ENCODE measurements at places on chromosomes 3 and 15.

DNA sequence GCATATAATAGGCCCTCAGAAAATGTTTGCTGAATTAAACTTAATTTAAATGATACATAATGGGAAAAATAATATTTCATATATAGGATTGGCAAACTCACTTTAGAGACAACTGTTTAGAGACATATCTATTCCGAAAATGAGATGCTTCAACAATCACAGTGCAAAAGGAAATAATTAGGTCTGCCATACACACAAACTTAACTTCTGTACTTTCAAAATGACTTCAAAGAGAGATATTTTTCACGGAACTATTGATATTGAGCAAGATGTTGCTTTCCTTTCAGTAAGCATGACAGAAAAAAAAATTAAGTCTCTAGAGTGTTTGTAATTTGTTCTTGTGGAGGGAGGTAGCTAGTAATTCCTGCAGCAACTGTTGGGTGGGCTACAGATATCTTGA lies 769.5 kb downstream of the TUSC7 start:
- no peak for DNase-seq

GRCh38 chr3:50179710-50180109 lies 11.7 kb upstream of the GNAT1 start:
- no peak for DNase-seq

DNA sequence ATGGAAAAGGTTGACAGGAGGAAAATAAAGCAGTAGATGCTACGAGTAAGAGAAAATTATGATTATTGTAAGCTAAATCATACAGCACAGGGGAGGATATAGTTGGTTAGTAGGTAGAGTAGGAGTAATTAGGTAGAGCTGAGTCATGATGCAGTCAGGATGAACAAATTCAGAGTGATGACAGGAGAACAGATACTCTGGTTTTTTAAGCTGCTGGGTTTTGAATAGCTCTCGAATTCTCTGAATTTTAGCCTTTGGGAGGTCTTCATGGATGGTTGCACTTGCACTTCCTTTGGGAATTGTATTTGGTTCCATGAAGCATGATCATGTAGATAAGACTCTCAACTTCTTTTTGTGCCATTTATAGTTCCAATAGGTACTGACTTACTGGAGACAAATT lies 96.2 kb downstream of the ECT2 start:
- no peak for DNase-seq

- no peak for DNase-seq
These were observed 4.5 kb upstream of the NANOGP8 start for GRCh38 chr15:35089551-35089950.

GRCh38 chr3:17398959-17399551 lies 343.4 kb downstream of the TBC1D5 start:
- no peak for DNase-seq

- DNase-seq: no peak
These were observed 196.5 kb upstream of the ZPLD1 start for GRCh38 chr3:102238362-102238761.

DNA sequence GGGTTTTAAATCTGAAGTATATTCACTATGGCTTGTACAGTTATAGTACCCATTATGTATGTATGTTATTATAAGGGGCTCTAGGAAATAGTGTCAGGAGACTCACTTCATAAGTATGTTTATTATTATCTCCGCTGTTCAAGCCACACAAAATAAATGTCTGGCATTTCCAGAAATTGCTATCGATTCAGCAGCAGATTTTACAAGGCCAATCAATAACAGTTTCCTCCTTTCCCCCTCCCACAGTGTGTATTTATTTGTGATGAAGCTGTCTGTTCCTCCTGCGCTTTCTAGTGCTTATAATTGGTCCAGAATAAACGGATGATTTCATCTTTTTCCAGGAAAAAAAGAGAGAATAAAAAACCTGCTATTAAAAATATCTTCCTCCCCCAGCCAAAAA lies 134.2 kb upstream of the LPP start:
- no peak for DNase-seq

- DNase-seq: no peak
These were observed 291.6 kb upstream of the TGFBR2 start for GRCh38 chr3:30314757-30315325.

GRCh38 chr3:45946875-45947274 lies 3.6 kb downstream of the CXCR6 start:
- DNase-seq: no peak

GRCh38 chr3:172101107-172101506 lies 61.7 kb downstream of the FNDC3B start:
- DNase-seq: no peak

DNA sequence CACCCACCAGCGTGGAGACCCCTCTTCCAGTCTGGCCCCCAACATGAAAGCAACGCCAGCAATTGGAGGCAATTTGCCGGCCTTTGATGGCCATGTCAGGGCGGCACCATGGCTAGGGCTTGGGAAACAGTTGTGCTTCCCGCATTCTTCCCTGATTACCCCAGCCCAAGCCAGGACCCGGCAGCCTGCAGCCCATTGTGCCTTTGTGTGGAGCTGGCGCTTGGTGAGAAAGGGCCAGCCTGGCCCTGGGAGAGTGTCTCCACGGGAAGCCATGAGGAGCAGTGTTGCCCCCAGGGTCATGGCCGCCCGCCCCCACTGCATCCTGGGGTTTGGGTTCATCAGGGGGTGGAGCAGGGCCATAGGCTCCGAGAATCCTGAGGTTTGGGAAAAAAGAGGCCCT lies 66.0 kb downstream of the DNAJB8 start:
- no peak for DNase-seq

DNA sequence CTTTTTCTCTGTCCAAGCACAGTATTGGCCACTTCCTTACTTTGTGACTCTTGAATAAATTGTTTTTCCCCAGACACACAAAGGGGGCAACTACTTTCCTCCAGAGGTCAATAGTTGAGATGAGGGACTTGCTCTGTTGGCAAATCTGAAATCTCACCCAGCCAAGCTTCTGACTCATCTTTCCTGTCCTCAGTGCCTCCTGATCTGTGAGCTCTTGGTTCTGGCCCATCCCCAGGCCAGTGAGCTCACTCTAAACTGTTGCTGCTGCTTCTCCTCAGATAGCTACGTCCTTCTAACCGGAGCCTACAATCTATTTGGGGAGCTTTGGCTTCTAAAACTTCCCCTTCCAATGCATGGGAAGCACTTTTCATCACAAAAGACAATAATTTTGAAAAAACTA lies 50.0 kb upstream of the NMD3 start:
- no peak for DNase-seq

- DNase-seq: no peak
These were observed 30.2 kb downstream of the ZBTB11 start for GRCh38 chr3:101646726-101647125.

DNA sequence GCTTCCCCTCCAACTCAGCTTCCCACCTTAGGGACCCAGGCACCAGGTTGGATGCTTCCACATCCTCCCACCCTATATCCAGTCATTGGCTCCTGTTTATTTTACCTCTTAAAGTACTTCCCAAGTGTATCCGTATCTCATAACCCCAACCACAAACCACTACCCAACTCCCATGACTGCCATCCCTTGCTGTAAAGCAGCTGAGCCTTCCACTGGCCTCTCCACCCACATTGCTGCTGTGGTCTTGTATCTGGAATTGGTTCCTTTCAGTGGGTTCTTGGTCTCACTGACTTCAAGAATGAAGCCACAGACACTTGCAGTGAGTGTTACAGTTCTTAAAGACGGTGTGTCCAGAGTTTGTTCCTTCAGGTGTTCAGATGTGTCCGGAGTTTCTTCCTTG lies 79.8 kb upstream of the HRH1 start:
- DNase-seq: no peak

DNA sequence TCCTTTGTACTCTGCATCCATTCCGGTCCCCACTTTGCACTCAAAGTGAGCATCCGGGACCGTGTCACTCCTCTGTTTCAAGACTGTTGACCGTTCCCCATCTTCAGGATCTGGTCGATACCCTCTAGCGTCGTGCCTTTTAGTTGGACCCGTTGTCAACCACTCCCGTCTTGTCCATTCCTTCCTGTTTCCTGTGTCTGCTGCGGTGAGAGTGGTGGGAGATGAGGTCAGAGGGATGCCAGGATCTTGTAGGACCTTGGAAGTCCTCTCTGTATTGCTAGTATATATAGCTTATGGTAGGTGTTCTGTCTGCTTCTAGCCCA lies 624 bp downstream of the BRK1 start:
- DNase-seq: no peak

DNA sequence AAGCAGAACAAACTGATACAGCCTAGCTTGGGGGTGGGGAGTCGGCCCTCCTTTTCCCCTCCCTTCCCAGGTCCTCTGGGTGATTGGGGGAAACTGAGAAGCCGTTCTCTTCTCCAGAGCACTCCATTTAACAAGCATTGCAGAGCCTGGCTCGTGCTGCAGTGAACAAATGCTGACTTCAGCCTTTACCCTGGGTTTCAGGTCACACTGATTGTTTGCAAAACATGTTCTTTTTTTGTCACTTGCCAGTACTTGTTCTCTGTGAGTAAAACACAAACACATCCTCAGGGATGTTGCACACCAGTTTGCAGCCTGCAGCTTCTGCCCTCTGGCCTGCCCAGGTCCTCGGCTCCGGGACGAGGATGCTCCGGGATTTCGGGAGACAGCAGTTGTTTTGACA lies 132.8 kb downstream of the PGPEP1L start:
- no peak for DNase-seq

- no peak for DNase-seq
These were observed 7.3 kb downstream of the TP63 start for GRCh38 chr3:189638276-189639031.

DNA sequence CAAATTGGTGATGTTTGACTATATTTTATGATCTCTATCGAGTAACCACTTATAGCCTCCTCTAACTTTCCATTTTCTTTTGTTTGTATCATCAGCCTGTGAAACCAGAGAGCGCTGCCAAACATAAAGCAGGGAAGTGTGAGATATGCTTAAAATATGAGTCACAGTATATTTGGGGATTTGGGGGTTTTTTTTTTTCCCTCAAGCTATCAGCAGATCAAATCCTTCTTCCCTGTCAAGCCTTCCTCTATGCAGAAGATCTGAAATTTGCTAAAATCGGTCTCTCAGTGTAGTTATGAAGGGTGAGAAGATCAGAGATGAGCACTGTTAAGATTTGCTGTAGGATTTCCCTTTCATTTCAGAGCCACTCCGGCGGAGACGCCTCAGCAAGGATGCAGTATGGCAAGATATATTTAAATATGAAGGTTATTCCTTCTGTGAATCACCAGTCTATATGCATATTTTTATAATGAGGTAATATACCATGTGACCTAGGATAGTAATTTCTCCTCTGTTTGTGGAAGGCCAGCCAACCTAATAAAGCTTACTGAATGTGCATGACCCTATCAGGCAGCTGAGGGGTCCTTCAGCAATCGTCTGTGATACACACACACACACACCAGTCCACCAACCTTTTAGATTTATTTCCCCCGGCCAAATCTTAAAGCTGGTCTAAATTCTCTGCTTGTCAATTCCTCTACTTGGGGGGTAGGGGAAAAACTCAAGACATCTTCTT lies 474.1 kb downstream of the FOXP1 start:
- no peak for DNase-seq

DNA sequence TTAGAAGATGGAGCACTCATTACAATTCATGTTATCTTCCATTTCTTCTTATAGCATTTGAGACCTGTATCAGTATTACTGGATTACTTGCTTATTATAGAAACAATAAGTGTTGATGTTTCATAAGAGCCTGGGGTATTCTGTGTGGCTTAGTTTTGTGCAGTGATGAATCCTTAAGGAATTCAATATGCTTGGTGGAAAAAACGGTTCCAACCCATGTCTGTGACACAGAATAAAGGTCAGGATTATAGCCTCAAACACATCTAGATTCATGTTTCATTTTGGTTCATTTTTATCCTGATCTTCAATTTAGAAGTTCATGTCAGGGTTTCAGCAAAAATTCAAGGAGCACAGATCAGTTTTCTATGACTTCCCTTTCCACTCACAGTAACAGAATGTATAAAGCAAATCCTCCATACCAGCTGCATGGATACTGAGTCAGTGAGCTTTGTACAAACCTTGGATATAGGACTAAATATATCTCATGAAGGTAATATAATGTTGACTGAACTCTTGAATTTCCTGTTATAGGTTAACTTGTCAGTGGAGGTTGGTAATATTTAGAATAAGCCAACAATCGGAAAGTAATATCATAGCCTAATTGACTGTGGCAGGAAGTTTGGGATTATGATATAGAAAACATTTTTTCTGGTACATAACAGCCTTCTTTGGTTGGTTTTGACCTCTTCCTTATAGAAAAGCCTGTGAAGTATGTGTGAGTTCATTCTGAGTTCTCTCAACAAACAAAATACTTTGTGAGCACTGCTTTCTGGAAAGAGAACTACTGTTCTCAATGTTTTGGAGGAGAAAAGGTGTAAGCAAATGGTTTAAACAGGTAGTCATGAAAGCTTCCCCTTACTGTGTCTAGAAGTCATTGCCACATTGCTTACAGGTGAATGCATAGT lies 218.2 kb upstream of the TPM1 start:
- no peak for DNase-seq

GRCh38 chr15:22892333-22892732 lies 53.9 kb downstream of the NIPA2 start:
- no peak for DNase-seq

DNA sequence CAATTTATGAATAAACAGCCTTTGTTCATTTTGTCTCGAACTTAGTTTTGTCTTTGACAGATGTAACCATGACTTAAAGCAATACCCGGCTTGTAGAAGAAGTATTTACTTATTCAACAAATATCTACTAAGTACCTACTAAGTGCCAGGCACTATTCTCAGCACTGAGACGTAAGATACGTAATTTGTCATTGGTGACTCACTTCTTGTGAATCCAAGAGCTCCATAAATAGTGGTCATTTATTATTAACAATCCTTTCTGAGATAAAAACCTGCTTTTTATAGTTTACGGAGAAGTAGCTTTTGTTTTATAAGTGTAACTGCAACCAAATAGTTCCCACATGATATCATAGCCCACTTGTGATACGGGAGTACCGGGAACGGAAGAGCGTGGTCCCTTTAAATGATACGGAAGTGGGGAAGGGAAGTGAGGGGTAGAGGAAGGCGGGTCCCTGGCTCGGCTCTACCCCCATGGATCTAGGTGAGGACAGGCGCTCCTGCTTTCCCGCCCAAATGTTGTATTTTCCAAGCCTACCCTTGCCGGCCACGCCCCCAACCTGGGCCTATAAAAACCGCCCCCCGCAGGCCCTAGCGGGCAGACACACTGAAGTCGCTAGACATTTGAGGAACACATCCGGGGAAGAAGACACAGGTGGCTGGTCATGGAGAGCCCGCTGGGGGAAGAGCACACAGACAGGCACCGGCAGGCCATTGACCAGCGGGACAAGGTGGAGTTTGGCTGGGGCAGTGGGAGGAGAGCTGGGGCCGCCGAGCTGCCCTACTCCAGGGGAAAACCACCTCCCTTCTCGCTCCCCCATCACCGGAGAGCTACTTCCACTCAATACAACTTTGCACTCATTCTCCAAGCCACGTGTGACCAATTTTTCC lies at the start of gene SAMMSON:
SAMMSON (plus strand) TSS at position 594 of the 888 bp plus-strand sequence.
- DNase-seq: no peak

GRCh38 chr3:45035441-45036301 lies 9.6 kb downstream of the CLEC3B start:
- peak; percentile 31 for DNase-seq

DNA sequence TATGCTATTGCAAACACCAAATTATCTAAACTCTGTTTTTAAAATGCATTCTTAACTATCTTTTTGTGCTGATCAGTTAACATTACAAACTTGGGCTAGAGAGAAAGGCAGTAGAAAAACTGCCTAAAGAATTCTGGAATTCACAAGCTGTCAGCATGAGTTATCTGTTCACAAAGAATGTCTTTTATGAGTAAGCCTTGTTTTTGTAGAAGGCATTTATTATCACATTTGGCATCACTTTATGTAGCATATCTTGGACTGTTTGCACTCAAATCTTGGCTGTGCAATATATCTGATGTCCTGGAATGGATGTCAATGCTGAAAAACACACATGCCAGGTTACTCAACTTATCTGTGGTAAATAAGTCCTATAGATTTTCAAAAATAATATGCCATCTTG lies 15.5 kb upstream of the BCHE start:
- no peak for DNase-seq

All from stimulated activated CD4-positive, alpha-beta T cell treated with anti-CD3 and anti-CD28 coated beads, Interleukin-4, amount 100 ng/mL, for 24 hours (primary cell).